ENCODE measurements at places on chromosomes 7 and 10.
A peak's percentile ranks its signal among the peaks of the same experiment; 100 is the strongest.

GRCh38 chr7:29865526-29865925 is 59.2 kb downstream of the WIPF3 start:
- DNase-seq: no peak

- DNase-seq: no peak
These were observed 9.3 kb downstream of the SHTN1 start for GRCh38 chr10:116995648-116996047.

DNA sequence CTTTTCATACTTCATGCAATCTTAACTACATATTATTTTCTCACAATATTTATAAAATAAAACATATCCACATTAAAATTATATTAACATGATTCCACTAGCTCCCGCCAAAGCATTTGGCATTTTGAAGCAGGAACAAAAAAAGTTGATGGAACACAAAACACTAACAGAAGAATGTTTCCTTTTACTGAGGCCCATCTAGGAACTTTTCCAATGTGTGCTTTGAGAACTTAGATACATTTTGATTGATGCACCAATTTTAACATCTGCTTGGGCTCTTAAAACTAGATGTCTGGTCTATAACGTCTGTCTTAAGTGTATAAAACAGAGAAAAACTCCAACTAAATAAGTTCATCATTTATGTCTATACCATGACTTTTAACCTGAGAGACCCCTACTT is 1214.8 kb downstream of the SORCS1 start:
- no peak for DNase-seq

GRCh38 chr7:86012971-86013370 is 630.7 kb upstream of the GRM3 start:
- DNase-seq: no peak

DNA sequence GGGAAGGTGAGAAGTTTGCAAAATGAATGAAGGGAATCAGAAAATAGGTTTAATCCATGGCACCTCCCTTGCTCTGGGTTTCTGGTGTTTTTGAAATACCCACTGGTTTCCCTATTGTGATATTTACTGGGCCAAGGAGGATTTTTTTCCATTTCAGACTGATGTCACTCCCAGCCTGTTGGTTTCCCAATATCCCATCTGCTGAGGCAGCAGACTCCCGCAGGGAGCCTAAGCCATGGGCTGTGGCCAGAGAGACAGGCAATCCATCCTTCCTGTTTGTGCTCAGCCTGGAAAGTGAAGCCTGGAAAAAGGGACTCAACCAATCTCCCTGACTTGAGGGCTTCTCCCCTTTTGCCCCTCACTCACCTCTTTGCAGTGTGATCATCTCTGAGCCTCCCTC is 22.8 kb downstream of the FAM107B start:
- DNase-seq: no peak

GRCh38 chr10:95217476-95217875 is 23.4 kb downstream of the ACSM6 start:
- DNase-seq: no peak

DNA sequence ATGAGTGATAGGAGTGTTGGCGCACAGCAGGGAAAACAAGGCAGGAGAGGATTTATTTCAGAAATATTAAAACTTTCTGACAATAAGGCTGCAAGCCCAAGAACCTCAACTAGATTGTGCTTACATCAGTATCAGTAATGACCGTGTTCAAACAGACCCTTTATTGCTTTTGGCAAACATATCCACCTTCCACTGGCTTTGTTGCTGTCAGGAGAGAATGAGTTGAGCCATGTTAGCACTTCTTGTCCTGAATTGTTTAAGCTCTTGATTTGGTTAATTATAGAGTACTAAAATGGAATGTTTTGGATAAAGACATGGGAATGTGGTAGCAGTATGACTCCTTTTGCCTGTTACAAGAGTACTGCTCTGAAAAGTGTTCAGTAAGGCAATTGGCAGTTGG is 3.8 kb downstream of the AHCYL2 start:
- no peak for DNase-seq

- peak; percentile 84 for DNase-seq
These were observed 18.3 kb upstream of the HBP1 start for GRCh38 chr7:107150375-107151073.

DNA sequence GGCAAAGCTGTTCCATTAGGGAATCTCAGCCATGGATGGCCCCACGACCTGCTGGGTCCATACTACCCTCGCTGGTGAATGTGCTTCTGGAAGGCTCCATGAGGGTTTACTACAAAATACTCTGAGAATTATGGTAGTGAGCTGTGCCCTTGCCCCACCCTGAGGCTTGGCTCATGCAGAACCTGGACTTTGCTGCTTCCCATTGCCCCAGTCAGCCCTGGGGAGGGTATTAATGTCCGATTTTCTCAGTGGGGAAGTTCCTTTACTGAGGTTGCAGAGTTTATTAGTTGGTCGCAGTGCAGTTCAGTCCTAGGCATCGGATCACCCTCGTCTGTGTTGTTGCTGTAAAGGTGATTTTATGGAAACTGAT is 310.1 kb downstream of the WDR37 start:
- DNase-seq: no peak

DNA sequence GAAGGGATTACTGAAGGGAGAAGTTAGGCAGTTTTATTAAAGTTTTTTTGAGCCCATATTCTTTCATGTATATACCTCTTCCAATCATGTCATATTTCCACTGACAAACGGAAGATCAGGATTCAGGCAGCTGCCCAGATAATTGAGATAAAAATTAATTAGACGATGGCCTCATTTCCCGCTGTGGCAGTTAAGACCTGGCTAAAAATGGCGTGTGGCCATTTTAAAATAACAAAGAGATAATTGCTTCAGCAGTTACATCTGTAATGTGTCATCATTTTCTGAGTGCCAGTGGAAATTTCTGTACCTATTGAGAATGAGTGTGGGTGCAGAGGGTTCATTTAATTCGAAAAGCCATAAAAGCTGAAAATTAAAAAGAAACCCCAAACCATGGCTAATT is 215.1 kb downstream of the STK31 start:
- DNase-seq: no peak

Data from NCI-H1092 treated with DMSO at 0.1 percent for 48 hours (cell line).